BJ (cell line): ENCODE measurements at places on chromosomes 6 and 20. TPM values are rescaled to one million over a fixed set of nuclear protein-coding genes. Genes with fewer than 3 reads are reported as not detected.

DNA sequence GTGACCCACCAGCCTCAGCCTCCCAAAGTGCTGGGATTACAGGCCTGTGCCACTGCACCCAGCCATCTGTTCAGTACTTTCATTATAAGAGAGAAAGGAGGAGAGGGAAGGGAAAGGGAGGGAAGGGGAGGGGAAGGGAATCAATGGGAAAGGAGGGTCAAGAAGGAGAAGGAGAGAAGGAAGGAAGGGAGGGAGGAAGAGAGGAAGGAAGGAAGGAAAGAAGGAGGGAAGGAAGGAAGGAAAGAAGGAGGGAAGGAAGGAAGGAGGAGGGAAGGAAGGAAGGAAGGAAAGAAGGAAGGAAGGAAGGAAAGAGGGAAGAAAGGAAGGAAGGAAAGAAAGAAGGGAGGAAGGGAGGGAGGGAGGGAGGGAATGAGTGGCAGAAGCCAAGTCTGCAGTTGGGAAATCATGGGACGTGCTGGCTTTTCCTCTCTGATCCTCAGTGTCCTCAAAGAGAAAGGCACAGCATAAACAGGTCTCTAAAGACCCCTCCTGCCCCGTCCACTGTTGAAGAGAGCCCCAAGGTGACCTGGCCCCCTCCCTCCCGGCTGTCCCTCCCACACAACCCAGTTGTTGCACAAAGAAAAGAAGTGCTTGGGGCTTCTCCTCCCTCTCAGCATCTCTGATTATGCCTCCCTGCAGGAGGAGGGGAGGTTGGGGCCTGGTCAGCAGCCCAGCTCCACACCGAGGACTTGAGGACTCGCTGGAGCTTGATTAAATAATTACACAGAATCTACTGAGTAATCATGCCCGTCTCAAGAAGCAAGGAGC is 69.1 kb upstream of the TOP1 start:
- DNase-seq: no peak

The B3GALT4 gene
- 2.2 and 4.0 TPM in 2 replicates for polyA plus RNA-seq

GRCh38 chr20:62616728-62617621 is 25.3 kb upstream of the SLCO4A1 start:
- no peak for DNase-seq

The ELOVL4 gene
- 0.40 and 0.69 TPM in 2 replicates for polyA plus RNA-seq

DNA sequence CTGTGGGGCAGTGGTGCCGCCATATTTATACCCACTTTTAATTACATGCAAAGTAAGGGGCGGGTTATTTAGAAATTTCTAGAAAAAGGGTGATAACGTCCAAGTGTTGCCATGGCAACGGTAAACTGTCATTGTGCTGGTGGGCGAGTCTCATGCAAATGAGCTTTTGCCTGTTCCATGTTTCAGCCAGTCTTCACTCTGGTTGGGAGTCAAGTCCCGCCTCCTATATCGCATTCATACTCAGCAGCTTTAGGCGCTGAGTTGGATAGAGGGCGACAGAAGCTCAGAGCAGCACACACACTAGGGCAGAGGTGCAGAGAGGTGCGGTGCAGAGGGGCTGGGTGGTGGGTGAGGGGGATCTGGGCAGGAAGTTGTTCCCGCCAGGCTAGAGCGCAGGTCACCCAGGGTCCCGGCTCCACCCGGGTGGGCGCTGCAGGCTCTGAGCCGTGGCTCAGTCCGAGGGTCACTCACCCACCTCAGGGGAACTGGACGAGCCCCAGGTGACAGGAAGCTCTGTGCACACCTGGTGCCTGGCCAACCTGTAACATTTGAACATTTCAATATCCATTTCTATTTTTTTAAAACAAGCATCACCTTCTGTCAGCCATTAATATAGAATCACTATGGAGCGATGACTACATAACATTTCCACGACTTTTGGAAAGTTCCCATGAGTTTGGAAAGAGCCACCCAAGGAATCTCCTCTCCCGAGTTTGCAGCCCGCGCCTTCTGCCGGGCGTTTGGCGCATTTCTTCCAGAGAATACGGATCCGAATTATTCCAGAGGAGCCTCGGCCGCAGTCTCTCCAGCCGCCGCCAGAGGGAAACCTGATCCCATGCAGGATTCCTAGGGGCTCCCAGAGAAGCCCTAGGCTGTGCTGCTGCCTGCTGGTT is 89.1 kb upstream of the PHACTR3 start:
- DNase-seq: no peak

The CEP85L gene
- polyA plus RNA-seq: 2.6 and 7.0 TPM in 2 replicates

DNA sequence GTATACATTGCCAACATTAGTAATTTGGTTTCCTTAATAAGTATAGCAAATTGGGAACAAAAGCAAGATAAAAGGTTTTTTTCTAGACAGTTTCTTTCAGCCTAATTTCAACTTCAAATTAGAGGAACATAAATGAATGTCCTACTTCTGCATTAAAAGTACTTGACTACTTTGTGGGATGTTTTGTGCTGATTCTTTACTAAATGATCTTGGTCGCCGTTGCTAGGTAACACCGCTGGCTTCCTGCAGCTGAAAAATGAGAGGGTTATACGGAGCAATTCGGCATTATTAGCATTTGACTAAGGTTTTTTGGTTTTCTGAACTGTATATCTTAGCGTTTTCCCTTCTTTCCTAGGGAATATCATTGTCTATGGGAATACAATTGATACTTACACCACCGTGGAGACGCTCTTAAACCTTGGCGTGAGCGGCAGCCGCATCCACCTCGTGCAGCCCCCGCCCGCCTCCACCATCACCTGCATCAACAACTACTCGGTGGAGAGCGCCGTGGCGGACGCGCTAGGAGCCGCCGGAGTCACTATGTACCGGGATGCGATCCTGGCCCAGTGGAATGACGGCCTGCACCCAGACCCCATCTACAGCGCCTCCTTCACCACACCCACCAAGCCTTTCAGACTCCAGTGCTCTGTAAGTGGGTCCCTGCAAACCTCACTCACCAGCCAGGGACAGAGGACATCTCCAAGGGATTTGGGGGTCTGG is 90.9 kb upstream of the INSM1 start:
- DNase-seq: no peak
